ENCODE measurements at places on chromosomes 13 and 19. TPM values are rescaled to one million over a fixed set of nuclear protein-coding genes. Genes with fewer than 3 reads are reported as not detected.

GRCh38 chr19:47111006-47111621, 2.5 kb downstream of the ZC3H4 start:
- no peaks in the 10 kb centered on the region for H3K27me3 ChIP-seq
- DNase-seq, result no peak
- H3K36me3 ChIP-seq, result peaks cover 13% of the 10 kb centered on the region
- peak overlapping the region; percentile 96 for H3K4me3 ChIP-seq
- peak overlapping the region; percentile 98 for H3K27ac ChIP-seq

DNA sequence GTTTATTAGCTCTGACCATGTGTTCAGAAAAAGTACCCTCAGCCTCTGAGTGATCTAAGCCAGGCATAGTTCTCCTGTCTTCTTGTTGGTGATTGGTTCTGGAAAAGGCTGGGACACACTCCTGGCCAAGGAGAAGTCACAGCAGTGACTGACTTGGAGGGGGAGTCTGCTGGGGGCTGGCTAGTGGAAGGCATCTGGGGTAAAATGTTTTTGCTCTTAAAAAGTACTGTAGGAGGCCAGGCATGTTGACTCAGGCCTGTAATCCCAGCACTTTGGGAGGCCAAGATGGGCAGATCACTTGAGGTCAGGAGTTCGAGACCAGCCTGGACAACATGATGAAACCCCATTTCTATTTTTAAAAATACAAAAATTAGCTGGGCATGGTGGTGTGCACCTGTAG, 21.7 kb downstream of the FAM187B start:
- H3K27ac ChIP-seq, result no peak overlapping the region
- no peaks in the 10 kb centered on the region for H3K36me3 ChIP-seq
- peaks cover 6% of the 10 kb centered on the region for H3K27me3 ChIP-seq
- no peaks in the 10 kb centered on the region for H3K4me1 ChIP-seq
- no peak overlapping the region for H3K4me3 ChIP-seq
- DNase-seq, result no peak

- peaks cover 8% of the 10 kb centered on the region for H3K4me1 ChIP-seq
- no peak overlapping the region for H3K27ac ChIP-seq
- peaks cover 20% of the 10 kb centered on the region for H3K36me3 ChIP-seq
These were observed 38.1 kb downstream of the DGKH start for GRCh38 chr13:42086582-42086981.

DNA sequence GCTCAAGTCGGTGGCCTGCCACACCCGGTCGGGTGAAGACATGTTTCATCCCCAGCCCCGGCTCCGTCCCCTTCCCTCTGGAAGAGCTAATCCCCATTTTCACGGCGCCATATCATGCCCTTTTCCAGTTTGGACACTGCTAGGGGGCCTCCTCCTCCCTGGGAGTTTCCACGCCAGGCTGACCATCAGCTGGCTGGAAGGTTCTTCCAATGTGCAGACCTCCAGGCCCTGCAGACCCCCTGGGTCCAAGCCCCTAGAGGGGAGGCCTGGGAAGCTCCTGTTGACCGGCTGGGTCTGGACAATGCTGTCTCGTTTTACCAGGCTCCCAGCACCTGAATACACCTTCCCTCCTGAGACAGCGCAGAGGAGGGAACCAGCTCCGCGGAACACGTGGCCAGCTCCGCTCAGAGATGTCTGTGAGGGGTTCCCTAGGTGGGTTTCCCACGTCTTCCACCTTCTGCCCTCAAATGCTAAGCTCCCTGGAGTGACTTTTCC, 44.7 kb upstream of the RANBP3 start:
- no peaks in the 10 kb centered on the region for H3K27me3 ChIP-seq
- no peak for DNase-seq
- H3K27ac ChIP-seq, result peak overlapping the region; percentile 84
- H3K4me3 ChIP-seq, result no peak overlapping the region

DNA sequence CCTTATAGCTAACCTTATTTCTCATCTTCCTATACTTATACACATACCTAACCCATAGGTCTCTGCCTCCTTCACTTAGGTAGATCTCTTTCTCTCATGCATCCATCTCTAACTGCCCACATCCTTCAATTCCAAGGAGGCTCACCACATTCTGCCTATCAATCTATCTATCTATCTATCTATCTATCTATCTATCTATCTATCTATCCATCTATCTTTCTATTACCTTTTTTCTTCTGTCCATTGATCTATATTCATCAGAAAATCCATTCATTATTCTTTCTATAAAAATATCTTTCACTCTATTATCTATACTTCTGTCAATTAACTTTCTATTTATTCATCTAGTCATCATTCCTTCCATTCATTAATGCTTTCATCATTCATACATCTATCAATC, 11.1 kb upstream of the CYP2A7 start:
- no peaks in the 10 kb centered on the region for H3K4me1 ChIP-seq
- no peak overlapping the region for H3K4me3 ChIP-seq
- no peak for DNase-seq
- H3K27ac ChIP-seq, result no peak overlapping the region
- no peaks in the 10 kb centered on the region for H3K36me3 ChIP-seq

- no peaks in the 10 kb centered on the region for H3K27me3 ChIP-seq
- no peak overlapping the region for H3K4me3 ChIP-seq
- H3K27ac ChIP-seq, result peak overlapping the region; percentile 97
- H3K4me1 ChIP-seq, result peaks cover 91% of the 10 kb centered on the region
- no peak for DNase-seq
These were observed 70.6 kb downstream of the STK24 start for GRCh38 chr13:98506322-98506721.

N4BP2L1 gene
- total RNA-seq, result 3.7 TPM

ZFR2 gene
- total RNA-seq, result not detected
